T-helper 17 cell (primary cell): ENCODE measurements at places on chromosomes 4 and X.

- no peak for DNase-seq
- H3K4me3 ChIP-seq, result no peak overlapping the region
- H3K27me3 ChIP-seq, result no peaks in the 10 kb centered on the region
- H3K36me3 ChIP-seq, result no peaks in the 10 kb centered on the region
- H3K4me1 ChIP-seq, result no peaks in the 10 kb centered on the region
Observed at GRCh38 chrX:71315917-71316316, 14.4 kb downstream of the ITGB1BP2 start.

- no peak overlapping the region for H3K27ac ChIP-seq
- H3K4me3 ChIP-seq, result no peak overlapping the region
- no peaks in the 10 kb centered on the region for H3K4me1 ChIP-seq
- DNase-seq, result no peak
- H3K27me3 ChIP-seq, result no peaks in the 10 kb centered on the region
Observed at GRCh38 chrX:8245411-8245810, 74.3 kb upstream of the VCX2 start.

DNA sequence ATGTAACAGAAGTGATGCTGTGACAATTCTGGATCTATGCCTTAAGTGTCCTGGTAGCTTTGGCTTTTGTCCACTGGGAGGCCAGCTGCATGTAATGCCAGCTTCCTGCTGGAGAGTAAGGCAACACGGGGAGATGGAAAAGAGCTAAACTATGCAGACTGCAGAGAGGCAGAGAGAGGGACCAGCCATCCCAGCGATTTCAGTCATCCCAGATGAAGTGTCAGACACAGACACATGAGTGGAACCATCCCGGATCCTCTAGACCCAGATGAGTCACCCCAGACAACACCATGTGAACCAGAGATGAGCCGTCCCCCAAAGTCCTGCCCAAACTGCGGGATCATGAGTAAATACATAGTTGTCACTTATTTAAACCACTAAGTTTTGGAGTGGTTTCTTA is 14.6 kb downstream of the SRPX start:
- H3K36me3 ChIP-seq, result no peaks in the 10 kb centered on the region
- no peaks in the 10 kb centered on the region for H3K4me1 ChIP-seq
- H3K4me3 ChIP-seq, result no peak overlapping the region
- DNase-seq, result no peak
- no peak overlapping the region for H3K27ac ChIP-seq

DNA sequence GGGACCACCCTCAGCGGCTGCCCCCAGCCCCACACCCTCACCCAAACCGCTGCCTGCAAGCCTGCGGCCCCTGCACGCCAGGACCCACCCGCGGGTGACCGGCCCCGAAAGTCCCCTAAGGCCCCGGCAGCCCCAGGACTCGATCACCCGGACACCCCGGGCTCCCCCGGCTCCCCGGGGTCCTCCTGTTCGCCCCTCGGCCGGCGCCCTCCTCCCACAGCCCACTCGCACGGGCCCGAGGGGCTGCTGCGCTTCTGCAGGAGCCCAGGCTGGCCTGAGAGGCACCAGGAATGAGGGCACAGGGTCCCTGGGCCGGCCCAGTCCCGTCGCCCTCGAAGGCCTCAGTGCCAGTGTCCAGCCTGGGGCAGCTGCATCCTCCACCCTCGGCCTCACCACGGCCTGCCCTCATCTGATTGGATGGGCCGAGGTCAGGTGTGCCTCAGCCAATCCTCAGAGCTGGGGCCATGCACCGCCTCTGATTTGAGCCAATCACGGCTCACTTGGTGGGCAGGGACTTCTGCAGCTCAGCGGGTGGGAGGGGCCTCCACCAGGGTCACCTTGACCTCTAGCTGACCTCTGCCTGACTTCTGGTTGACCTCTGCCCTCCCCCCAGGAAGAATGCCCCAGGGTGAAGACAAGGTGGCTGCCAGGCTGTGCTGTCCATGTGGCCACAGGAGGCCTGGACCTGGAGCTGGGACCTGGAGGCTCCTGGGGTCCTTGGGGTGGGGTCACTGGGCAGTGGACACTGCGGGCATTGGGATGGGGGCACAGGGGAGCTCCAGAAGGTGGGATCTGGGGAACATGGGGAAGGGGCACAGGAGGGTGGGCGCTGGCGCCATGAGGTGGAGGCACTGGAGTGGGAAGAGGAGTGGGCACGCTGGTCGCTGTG is 97.6 kb upstream of the NKX1-1 start:
- peaks cover 25% of the 10 kb centered on the region for H3K27me3 ChIP-seq
- DNase-seq, result no peak
- H3K27ac ChIP-seq, result no peak overlapping the region

DNA sequence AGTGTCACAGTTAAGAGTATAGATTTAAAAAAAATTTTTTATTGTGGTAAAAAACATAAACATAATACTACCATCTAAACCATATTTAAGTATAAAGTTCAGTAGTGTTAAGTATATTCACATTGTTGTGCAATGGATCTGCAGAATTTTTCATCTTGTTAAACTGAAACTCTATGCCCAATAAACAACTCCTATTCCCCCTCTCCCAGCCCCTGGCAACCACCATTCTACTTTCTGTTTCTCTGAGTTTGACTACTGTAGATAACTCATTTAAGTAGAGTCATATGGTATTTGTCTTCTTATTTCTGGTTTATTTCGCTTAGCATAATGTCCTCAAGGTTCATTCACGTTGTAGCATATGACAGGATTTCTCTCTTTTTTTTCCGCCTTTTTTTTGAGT is 112.4 kb downstream of the PTTG2 start:
- no peaks in the 10 kb centered on the region for H3K27me3 ChIP-seq
- H3K36me3 ChIP-seq, result peaks cover 9% of the 10 kb centered on the region
- no peak overlapping the region for H3K4me3 ChIP-seq

- no peaks in the 10 kb centered on the region for H3K36me3 ChIP-seq
- no peaks in the 10 kb centered on the region for H3K4me1 ChIP-seq
- H3K4me3 ChIP-seq, result no peak overlapping the region
- H3K27ac ChIP-seq, result no peak overlapping the region
- DNase-seq, result no peak
Observed at GRCh38 chr4:85681221-85681657, 206.3 kb downstream of the ARHGAP24 start.

DNA sequence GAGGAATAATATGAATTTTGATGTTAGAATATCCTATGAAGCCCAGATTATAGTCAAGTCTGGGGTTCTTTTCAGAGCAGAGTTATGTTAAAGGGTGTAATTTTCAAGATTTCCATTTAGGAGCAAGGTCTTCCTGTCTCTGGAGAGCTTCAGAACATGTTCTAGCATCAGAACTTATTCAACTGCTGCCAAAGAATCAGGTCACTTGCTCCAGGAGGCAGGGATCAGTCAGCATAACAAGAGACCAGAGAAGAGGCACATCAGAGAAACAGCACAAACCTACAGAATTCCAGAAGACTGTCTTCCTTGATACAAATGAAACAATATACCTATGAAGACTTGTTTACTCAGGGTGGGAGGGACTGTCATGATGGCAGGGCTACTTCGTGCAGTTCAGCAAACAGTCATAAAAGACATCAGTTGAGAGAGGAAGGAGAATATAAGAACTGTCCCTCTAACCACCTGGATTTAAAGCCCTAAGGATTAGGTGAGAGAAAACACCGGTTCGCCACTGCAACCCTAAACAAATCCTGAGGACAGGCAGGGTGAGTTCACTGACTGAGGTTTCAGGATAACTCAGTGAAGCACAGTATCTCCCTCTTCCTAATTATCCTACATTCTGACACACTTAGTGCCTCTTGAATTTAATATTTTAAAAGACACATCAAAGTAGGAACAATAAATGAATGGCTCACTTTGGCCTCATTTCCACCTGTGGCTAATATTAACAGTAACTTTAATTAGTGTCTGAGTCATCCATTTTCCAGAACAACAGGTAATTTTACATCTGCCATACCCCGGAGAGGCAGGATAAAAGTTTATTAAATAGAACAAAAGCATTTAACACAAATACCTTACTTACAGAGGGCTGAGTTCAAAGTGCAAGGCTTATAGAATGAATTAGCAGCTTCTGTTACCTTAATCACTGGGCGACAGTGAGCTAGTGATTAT is 93.0 kb downstream of the HDAC8 start:
- H3K4me1 ChIP-seq, result no peaks in the 10 kb centered on the region
- no peak overlapping the region for H3K27ac ChIP-seq
- H3K4me3 ChIP-seq, result no peak overlapping the region
- no peak for DNase-seq

- H3K27me3 ChIP-seq, result no peaks in the 10 kb centered on the region
- no peak for DNase-seq
- H3K36me3 ChIP-seq, result no peaks in the 10 kb centered on the region
- H3K4me3 ChIP-seq, result no peak overlapping the region
Observed at GRCh38 chr4:124938836-124939235, 226.3 kb upstream of the ANKRD50 start.

GRCh38 chrX:34565981-34566380 is 91.1 kb downstream of the TMEM47 start:
- H3K4me1 ChIP-seq, result no peaks in the 10 kb centered on the region
- H3K4me3 ChIP-seq, result no peak overlapping the region
- no peak for DNase-seq
- no peaks in the 10 kb centered on the region for H3K27me3 ChIP-seq
- H3K36me3 ChIP-seq, result no peaks in the 10 kb centered on the region

DNA sequence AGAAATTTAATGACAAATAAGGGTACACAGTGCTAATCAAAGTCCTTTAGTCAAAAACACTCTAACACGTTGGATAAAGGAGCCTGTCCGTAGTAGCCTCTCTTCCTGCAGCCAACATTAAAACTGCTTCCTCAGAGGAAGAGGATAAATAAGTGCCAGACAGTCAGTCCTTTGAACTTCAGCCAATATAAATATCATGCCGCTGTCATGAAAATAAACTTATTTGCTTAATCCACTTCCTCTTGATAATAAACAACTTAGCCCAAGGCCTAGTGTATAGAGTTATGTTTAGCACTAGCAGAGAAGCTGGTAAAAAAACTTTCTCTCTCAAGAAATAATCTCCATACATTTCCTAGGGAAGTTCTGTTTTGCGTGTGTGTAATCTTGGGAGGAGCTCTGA is 196.7 kb downstream of the HS3ST1 start:
- H3K4me1 ChIP-seq, result no peaks in the 10 kb centered on the region
- H3K27ac ChIP-seq, result no peak overlapping the region
- H3K36me3 ChIP-seq, result no peaks in the 10 kb centered on the region
- H3K4me3 ChIP-seq, result no peak overlapping the region
- H3K27me3 ChIP-seq, result no peaks in the 10 kb centered on the region
- no peak for DNase-seq

- H3K27me3 ChIP-seq, result no peaks in the 10 kb centered on the region
- H3K4me3 ChIP-seq, result no peak overlapping the region
- H3K4me1 ChIP-seq, result peaks cover 18% of the 10 kb centered on the region
- no peak for DNase-seq
- H3K36me3 ChIP-seq, result peaks cover 2% of the 10 kb centered on the region
Observed at GRCh38 chr4:86963697-86964096, 28.9 kb downstream of the AFF1 start.

- peak overlapping the region; percentile 62 for H3K27ac ChIP-seq
- no peaks in the 10 kb centered on the region for H3K4me1 ChIP-seq
- H3K36me3 ChIP-seq, result no peaks in the 10 kb centered on the region
- DNase-seq, result no peak
- H3K4me3 ChIP-seq, result no peak overlapping the region
Observed at GRCh38 chr4:70158576-70158975, 4.5 kb downstream of the PRR27 start.

- H3K36me3 ChIP-seq, result peaks cover 2% of the 10 kb centered on the region
- no peak for DNase-seq
- no peaks in the 10 kb centered on the region for H3K27me3 ChIP-seq
- H3K4me1 ChIP-seq, result peaks cover 7% of the 10 kb centered on the region
Observed at GRCh38 chrX:2373615-2374014, 127.2 kb downstream of the DHRSX start.
